ENCODE measurements at places on chromosomes 2 and 18.

DNA sequence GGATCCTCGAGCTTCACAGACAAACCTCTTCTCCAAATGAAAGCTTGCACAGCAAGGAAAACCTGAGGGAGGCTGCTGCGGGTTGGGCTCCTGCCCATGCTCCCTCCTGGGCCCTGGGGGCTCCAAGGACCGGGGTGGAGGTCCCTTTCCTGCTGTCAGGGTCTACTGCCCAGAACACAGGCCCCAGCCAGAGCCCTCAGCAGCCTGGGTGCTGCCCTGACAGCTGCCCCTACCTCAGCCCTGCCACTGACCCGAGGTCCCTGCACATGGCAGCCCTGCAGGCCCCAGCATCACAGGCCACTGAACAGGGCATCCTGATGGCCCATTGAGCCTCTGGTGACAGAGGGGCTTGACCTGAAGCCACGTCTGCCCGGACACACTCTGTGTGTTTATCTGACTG lies 41.0 kb downstream of the CROCC2 start:
- no peak for DNase-seq

GRCh38 chr2:160920791-160921303 lies 239.4 kb upstream of the TANK start:
- DNase-seq = no peak

DNA sequence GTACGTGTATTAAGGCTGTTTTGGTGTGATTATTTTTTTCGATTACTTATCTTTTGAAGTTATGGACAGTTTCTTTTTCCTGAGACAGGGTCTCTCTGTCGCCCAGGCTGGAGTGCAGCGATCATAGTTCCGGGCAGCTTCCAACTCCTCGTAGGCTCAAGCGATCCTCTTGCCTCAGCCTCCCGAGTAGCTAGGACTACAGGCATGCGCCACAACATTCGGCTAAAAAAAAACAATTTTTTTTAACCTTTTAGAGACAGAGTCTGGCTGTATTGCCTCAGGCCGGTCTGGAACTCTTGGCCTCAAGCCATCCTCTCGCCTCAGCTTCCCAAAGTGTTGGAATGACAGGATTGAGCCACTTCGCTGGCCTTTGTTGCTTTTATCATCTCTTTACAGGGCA lies 945 bp downstream of the HAT1 start:
- DNase-seq = no peak

- no peak for DNase-seq
These were observed 279.5 kb upstream of the EPHA4 start for GRCh38 chr2:221851531-221852045.

GRCh38 chr2:9847140-9847539 lies 3.9 kb downstream of the TAF1B start:
- DNase-seq = no peak

DNA sequence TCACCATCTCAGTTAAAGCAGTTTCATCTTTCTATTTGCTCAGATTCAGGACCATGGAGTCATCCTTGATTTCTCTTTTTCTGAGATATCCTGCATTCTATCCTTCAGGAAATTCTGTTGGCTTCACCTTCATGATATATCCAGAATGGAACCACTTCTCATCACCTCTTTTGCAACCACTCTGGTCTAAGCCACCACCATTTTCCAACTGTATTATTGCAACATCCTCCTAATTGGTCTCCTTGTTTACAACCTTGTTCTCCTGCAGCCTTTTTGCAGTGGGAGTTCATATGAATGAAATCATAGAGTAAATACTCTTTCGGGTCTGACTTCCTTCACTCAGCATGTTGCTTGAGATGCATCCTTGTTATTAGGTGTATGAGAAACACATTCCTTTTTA lies 3.4 kb upstream of the EFEMP1 start:
- DNase-seq = no peak

GRCh38 chr2:159753797-159754196 lies 41.5 kb downstream of the MARCHF7 start:
- no peak for DNase-seq

DNA sequence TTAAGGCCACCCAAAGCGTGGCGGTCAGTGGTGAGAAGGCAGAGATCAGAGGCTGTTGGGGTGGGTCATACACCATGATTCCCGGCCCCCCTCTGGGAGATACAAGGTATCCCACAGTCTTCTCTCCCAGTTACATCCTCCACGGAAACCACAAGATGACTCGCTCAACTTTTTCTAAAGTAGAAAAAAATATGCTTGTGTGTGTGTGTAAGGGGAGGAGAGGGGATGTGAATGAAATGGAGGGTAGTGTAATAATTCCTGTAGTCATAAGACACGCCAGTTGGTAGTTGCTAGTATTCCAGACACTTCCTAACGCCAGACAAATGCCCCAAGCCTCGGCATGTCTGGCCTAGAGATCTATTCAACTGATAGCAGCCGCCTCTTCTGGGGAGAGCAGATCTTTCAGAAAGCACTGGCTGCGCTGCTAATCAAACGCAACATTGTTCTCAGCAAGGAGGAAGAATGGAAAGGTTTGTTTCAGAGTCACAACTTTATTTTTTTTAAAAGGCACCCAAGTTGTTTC lies 143.5 kb downstream of the TGIF1 start:
- DNase-seq = no peak

GRCh38 chr2:36356298-36356989 lies 866 bp downstream of the CRIM1 start:
- DNase-seq = no peak

DNA sequence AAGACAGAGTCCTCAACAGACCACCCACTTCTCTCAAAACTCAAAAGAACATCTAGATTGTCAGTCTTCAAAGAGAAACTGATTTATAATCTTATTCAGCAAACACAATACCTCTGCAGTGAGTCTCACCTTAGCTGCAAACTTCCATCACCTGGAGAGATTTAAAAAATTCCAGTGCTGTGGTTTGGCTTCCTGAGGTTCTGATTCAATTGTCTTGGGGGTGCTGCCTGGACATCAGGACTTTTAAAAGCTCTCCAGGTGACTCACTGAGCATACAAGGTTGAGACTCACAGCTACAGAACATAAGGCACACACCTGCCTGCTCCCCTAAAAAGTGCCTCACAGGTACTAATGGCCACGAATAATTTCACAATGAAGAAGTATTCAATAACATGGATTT lies 40.3 kb downstream of the RNF152 start:
- no peak for DNase-seq

DNA sequence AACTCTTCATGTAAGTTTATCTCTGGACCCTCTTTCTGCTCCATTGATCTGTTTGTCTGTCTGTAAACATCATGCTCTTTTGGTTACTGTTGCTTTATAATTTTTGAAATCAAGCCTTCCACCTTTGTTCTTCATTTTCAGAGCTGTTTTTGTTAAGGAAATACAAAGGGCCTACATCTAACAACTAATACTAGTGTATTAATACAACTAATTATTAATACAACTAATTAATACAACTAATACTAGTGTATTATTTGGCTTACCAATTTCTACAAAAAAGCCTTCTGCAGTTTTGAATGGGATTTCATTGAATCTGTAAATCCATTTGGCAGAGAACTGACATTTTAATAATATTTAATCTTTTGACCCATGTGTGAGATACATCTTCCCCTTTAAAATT lies 66.7 kb downstream of the ATP9B start:
- DNase-seq = no peak

DNA sequence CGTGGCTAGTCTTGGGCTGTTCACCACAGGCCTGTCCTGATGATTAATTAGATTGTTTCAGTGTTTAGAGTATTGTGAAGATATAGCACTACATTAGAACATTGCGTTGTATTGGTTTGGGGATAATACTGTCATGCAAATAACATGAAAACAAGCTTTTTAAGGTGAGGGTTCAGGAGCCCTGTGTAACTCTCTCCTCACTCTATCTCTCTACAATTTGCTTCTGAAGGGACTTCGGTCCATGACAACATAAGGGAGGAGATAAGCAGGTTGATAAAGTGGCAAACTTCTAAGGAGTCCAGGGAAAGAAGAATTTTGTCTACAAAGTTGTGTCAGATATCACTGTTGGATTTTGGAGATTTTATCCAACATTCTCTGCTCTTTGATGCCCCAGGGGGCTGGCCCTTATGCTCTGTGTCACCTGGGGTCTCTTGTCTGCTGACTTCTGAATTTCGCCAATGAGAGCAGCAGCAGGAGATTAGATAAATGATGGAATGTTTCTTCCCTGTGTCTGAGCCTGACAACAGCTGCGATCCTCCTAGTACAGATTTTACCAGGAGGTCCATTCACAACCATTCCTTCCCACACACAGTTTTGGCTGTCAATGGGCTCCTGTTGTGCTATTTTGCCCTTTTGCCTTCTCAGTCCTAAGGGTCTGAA lies 3.3 kb downstream of the TNP1 start:
- DNase-seq = no peak

DNA sequence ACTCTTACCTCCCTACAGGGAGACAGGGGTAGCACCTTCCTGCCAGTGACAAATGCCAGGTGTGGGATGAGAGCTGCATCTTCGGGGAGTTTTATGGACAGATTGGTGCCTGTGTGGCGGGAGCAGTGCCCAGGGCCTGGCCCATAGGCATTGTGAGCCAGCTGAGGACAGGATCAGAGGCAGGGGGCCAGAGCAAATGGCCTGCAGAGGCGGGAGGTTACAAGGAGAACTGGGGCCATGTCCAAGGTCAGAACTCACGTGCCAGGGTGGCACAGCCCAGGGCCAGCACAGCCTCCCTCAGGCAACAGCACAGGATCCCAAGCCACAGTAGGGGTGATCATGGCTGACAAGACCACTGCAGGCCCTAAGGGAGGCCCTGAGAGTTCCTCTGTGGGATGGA lies 40.2 kb upstream of the MCFD2 start:
- DNase-seq = no peak

DNA sequence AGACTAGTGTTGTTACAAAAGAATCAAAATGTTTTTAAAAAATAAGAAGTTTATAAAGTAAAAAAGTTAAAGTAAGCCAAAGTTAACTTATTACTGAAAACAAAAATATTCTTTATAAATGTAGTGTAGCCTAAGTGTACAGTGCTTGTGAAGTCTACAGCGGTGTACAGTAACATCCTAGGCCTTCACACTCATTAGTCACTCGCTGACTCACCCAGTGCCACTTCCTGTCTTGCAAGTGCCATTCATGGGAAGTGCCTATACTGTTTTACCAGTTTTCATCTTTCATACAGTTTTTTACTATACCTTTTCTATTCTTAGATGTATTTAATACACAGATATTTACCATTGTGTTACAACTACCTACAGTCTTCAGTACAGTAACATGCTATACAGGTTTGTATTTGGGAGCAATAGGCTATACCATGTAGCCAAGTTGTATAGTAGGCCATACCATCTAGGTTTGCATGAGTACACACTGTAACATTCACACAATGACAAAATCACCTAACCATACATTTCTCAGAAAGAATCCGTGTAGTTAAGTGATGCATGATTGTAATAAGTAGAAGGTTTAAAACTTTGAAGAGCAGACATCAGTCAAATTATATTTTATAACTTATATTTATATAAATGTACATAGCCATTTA lies 13.4 kb downstream of the SERPINB7 start:
- peak; percentile 1 for DNase-seq

- no peak for DNase-seq
These were observed 315.4 kb downstream of the SMAD2 start for GRCh38 chr18:47615043-47615442.

DNA sequence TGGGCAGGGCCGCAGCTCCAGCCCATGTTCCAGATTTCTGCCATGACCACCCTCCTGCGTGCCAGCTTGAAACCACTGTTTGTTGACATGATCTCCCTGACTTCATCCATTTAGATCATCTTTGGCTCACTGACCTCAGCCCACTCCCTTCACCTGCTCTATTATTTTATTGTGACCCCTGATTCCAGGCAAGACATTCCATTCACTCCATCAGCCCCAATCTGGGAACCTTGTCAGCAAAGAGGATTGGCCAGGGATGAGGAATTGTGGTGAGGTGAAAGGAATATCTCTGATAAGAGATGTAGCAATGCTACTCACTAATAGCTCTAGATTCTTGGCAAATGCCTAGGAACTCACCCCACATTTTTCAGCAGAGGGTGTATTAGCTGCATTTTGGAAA lies 174.2 kb downstream of the TMEM247 start:
- no peak for DNase-seq

DNA sequence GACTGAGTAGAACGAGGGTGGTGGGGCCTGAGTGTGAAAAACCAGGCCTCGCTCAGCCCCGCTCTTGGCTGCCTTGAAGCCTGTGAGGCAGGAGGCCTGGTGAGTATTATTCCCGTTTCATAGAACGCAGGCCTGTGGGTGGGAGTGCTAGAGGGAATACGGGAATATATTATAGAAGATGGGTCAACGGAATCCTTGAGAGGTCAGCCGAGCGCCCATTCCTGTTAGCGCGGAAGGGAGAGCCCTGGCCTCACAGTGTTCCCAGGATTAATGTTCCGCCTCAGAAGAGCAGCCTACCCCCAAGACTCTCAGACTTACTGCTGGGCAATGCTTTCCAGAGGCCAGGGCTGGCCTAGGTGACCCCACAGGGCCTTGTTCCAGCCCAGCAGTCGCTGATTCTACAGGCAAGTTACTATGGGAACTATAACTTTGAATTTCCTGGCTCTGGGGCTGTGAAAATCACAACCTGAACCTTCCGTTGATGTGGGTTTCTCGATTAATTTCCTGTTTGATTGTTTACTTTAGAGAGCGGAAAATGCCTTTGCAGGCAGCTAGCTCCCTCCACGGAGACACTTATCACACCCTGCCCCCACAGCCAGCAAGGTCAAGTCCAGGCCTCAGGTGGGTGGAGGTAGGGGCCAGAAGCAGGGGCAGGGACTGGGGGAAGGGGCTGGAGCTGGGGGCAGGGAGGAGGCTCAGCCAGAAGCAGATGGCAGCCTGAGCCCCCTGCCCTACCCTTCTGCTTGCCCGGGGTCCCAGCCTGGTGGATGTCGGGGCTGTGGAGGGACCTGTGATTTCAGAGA lies 108.3 kb downstream of the SMAD7 start:
- DNase-seq = no peak

DNA sequence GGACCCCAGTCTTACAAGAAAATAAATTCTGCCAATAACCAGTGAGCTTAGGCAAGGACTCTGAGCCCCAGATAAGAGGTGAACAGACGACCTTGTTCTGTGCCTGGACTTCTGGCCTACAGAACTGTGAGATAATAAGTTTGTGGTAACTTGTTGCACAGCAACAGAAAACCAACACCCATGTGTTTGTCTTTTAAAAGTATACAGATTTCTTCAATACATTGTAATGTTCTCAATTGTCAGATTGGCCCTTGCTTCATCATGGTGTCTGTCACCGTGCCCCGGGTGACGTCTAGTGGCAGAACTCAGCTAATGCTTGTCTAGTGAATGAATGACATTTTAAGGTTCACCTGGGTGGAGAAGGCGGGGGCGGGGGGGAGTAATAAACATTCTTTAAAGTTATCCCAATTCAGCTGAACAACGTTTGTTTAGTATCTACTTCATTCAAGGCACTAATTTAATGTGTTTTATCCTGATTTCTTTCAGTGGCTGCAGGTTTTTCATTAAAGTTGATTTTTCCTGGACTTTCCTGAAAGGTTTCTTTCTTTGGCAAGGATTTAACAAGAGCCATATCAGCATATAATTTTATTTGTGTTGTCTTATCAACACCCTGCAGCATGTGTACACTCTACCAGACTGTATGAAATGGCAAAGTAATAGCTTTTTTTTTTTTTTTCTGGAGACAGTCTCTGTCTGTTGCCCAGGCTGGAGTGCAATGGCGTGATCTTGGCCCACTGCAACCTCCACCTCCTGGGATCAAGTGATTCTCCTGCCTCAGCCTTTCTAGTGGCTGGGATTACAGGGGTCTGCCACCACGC lies 123.8 kb upstream of the DLX2 start:
- no peak for DNase-seq

GRCh38 chr2:112481528-112482233 lies at the start of gene TTL:
Gene TTL, plus strand, starts transcription at chr2:112482156. Its CDS starts 189 bp downstream, at chr2:112482345.
- DNase-seq = peak; percentile 60

GRCh38 chr2:63849381-63850203 lies 7.9 kb downstream of the UGP2 start:
- no peak for DNase-seq

- DNase-seq = no peak
These were observed 8.7 kb downstream of the CHMP1B start for GRCh38 chr18:11859903-11860407.
